Adrenal gland (tissue), 19 donors: ENCODE measurements at places on chromosomes 7 and 10.

DNA sequence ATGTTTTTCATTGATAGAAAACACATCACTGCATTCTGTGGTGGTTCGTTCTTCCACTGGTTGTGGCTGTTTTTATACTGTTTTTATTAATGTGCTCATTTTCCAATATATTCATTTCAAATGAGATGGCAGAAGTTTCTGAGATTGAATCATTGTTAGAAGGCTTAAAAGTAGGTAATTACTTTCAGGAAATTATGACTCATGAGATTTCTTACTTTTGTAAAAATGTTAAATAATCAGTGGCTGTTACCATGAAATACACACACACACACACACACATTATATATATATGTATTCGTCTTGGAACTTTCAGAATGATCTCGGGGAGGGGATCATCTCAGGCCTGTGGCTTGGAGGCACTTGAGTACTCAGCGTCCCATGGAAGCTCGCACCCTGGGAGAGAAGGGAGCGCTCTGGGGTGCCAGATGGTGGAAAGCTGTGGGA lies 66.1 kb downstream of the ZMYND11 start:
- DNase-seq: no peak

DNA sequence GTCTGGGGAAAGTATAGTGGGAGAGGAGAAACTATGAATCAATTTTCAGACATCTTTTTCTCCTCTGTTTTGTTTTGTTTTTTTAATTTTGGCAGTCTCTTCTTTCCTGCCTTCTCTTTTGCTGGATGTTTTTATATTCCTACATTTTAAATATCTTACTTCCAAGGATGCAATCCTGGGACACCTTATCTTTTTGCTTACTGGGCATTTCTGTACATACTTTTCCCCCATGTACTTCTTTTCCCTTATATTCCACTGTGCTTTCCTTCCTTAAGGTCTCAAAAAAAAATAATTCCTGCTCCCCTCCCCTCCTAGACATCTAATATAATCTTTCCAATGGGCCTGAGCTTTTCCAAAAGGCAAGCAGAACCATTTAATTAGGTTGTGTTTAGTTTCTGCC lies 701.1 kb downstream of the NRG3 start:
- no peak for DNase-seq

- DNase-seq: no peak
Observed at GRCh38 chr10:14554091-14554490, 220.6 kb downstream of the FAM107B start.

GRCh38 chr10:119461923-119462322 lies 80.6 kb downstream of the RGS10 start:
- DNase-seq: no peak

- no peak for DNase-seq
Observed at GRCh38 chr10:59771162-59771807, 18.0 kb upstream of the MRLN start.

GRCh38 chr10:72375585-72375984 lies 20.9 kb upstream of the DNAJB12 start:
- no peak for DNase-seq

DNA sequence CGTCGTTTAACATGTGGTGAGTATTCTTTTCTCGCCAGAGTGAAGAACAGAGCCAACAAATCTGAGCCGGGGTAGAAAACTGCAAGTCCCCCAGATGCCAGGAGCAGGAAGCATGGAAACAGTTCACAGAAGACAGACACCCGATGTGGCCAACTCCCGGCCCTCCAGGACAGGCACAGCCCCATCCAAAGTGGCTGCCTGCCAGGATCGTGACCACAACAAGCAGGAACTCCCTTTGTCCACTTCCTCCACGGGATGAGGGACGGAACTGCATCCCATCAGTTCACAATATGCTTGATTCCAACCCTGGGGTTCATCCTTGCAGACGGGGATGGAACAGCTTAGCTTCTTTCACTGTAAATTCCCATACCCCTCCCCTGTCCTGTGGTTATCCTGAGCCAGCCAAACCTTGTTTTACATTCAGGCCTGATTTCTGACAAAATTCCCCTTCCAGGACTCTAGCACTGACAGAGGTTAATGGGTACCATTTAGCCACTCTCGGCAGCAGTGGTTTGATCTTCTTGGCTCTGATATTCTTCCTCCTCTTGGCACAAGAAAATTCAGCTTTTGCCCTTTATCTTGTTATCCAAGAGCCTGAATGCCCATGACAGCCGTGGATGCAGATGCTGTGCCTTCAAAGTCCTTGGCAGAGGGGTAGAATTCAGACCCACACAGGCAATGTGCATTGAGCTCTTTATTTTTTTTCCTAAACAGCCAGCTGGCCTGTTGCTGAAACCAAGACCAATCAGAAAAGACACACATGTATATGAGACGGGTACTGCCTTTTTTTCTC lies 105.5 kb upstream of the FAM204A start:
- peak; percentile 26 for DNase-seq

- DNase-seq: no peak
Observed at GRCh38 chr10:98391578-98391991, 23.4 kb downstream of the PYROXD2 start.

DNA sequence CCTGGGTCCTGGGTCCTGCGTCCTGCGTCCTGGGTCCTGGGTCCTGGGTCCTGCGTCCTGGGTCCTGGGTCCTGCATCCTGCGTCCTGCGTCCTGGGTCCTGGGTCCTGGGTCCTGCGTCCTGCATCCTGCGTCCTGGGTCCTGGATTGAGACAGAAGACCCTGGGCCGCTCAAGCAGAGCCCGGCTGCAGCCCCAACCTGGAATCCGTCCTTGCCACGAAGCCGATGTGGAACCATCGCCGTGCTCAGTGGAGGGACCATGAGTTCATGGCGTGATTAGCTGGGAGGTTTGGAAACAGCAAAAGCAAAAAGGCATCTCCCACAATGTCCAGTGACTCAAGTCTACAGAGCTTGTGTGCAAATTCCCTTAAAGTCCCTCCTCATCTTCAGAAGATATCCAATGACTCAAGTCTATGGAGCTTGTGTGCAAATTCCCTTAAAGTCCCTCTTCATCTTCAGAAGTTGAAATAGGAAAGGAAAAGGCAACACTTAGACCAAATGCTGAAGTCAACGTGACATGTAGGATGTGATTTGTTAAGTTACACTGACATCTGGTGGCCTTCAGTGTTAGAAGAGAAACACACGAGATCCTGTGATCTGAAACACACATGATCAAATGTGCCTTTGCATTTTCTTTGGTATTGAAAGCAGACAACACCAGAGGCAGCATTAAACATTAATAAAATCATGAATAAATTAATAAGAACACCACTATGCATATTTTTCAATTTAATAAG lies 179.9 kb downstream of the PTPRN2 start:
- DNase-seq: no peak

GRCh38 chr7:22826593-22826992 lies 3.9 kb upstream of the TOMM7 start:
- DNase-seq: no peak

DNA sequence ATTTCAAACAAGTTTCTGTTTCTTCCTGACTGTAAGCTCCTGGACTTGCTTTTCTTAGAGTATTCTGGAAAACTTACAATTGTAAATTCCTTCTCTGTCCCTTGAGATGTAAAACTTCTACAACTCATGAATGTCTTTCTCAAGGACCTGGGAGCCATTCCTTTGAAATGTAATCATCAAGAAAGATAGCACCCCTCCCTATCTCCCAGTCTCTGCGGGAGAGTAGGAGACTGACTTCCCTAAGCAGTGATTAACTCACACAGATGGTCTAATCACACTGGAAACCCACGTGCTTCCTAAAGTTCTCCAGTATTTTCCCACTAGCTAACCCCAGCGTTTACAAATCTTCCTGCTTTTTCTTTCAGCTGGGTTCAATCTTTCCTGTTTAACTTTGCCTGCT lies 549.4 kb downstream of the SORCS1 start:
- no peak for DNase-seq

DNA sequence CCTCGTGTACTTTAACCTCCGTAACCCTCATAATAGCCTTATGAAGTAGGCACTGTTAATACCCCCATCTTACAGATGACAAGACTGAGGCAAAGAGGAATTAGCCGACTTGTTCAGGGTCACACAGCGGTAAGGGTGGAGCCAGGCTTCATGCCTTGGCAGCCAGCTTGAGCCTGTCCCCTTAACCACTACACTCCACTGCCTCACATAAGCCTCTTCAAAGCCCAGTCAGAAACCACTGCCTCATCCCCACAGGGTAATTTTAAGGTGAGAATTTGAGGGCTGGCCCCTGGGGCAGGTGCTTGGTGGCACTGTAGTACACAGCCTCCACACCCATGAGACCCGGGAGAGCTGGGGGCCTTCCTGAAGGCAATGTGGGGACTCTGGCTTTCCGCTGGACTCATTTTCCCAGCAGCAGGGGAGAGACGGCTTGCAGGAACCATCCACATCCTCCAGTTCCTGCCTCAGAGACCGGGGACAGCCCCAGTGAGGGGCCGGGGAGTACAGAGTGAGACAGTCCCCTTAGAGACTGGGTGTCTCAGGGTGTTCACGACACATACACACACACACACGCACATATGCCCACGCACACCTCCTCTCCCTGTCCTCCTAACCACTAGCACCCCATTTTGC lies 7.6 kb upstream of the C10orf105 start:
- DNase-seq: no peak

DNA sequence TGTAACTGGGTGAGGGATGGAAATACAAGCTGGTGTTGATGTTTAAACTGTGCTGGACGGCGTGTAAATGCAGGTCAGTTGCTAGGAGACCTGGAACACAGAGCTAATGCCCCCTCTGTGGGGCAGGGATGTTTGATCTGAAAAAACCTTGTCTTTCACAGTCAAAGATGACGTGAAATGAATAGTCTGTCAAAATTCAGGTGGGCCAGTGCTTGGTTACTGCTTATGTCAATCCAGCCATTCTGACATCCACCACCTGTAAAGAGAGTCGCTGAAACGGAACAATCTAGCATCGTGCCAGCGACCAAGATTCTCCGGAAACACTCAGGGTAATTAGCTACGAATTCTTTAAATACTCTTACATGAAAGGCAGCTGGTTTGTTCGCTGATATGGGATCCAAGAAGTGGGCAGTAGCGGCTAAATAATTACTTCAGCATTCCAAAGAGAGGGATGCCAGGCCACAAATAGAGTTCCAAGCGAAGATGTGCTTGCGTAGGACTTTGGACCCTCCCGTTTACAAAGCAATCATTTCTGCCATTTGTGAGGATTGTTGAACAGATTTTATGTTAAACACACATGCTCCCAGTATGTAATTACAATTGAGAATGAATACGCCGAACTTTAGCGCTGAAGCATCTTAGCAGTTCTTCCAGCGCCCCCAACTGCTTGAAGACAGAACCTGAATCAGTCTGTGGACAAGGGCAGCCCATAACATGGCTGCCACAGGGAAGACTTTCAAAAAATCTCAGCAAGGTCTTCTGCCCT lies 7.3 kb upstream of the ASB4 start:
- no peak for DNase-seq

GRCh38 chr7:66500087-66500486 lies 128.6 kb upstream of the KCTD7 start:
- peak; percentile 52 for DNase-seq

DNA sequence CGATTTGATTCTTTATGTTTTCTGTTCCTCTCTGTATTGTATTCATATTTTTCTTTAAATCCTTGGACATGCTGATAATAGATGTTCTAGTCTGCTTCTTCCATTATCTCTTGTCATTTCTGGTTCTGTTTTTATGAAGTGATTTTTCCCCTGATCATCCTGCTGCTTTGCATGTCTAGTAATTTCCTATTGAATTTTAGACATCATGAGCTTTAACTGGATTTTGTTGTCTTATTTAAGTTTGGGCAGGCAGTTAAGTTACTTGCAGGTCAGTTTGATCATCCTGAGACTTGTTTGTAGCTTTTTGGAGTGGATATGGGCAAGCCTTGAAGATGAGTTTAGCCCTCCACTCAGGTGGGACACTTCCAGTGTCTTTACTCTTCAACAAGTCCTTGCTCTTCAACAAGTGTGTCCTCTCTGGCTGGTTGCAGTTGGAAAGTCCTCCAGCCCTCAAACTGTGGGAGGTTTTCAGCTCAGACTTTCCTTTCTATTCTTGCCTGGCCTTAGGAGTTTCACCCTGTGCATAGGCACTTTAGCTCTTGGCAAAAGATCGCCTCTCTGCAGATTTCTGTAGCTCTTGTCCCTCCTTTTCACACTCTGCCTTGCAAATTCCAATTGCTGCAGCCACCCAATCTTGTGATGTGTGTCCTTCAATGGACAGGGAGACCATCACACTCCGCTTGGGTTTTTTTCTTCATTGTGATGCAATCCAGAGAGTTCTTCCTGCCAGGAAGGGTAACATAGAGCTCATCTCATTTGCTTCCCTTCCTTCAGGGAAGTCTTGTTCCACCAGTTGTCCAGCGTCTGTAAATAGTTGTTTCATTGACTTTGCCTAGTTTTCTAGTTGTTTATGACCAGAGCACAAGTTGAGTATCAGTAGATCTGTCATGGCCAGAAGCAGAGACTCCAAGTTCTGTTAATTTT lies 197.2 kb upstream of the SH2B2 start:
- no peak for DNase-seq

DNA sequence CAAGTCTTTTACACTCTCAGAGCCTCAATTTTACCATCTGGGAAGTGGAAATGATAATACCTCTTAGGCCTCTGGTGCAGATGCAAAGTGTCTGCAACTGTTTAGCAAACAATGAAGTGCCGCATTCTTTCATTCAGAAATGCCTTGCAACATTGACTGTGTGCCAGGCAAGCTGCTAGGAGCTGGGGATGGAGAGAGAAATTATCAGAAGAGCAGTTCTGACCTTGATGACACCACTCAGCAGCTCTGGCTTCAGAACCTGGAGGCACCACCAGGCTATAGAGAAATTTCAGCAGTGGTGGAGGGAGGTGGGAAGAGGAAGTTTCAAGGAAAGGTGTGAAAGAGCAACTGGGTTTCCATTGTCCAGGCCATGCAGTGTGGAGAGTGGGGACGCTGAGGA lies 78.1 kb upstream of the HABP2 start:
- DNase-seq: no peak

- no peak for DNase-seq
Observed at GRCh38 chr7:27994639-27995038, 186.0 kb downstream of the JAZF1 start.

DNA sequence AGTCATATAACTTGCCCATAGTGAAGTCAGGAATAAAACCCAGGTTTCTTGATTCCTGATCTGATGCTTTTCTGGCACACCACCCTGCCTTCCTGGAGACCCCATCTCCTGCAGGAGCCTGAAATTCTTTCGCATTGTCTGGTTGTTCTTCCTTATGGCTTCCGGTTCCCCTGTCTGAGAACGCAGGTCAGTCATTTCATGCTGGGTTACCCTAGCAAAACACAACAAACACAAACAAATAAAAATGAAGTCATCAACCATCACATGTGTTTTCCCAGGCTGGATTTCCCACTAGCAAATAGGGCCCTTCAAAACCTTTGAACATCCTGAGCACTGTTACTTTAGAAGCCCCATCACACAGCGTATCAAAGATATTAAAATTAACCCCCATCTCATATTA lies 569.6 kb downstream of the LRMDA start:
- DNase-seq: no peak

DNA sequence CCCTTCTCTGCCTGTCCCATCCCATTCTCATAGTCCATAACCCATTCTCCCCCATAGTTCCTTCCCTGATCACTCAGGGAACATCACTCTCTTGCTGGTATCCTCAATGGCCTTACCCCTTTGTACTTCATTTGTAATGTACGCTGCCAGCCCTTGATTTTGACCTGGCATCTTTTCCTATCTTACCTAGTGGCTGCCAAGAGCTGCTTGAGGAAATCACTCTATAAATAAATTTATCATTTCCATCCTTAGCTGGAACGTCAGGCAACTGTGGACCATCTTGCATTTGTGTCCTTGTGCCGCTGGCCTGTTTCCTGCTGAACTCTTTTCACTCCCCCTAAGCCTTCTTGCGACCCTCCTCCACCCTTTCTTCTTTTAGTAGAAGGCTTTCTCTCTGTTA lies 14.0 kb downstream of the CDK14 start:
- DNase-seq: no peak
